Cortex of kidney (tissue), 1 donor: ENCODE measurements at places on chromosomes 2 and 18.

- DNase-seq = no peak
These were observed 135.8 kb downstream of the TAF4B start for GRCh38 chr18:26362021-26362420.

DNA sequence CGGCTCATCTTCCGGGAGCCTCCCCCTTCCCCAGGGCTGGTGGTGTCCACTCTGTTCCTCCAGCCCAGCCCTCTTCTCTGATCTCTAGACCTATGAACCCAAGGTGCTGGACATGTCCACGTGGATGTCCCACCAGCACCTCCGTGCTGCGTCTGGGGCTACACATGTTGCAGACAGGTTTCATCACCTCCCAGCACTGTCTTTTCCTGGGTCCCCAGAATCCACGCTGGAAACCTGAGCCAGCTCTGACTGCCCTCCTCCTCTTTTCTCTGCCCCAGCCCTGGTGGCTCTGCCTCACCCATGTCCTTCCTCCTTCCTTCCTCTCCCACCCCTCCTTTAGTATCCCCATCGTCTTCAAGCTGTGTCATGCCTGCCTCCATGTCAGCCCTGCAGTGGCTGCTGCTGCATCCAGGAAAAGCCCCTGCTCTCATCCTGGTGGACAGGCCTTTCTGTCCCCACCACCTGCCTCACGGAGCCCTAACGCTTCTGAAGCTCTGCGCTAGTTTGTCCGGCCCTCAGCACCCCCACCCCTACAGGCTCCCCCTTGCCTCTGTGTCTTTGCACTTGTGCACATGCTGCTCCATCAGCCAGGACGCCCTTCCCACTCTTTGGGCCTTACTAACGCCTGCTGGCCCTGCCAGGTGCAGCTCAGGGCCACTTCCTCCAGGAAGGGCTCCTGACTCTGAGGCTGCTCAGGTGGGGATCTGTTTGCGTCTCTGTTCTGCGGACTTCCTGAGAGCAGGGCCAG is 105.9 kb downstream of the DYSF start:
- no peak for DNase-seq

DNA sequence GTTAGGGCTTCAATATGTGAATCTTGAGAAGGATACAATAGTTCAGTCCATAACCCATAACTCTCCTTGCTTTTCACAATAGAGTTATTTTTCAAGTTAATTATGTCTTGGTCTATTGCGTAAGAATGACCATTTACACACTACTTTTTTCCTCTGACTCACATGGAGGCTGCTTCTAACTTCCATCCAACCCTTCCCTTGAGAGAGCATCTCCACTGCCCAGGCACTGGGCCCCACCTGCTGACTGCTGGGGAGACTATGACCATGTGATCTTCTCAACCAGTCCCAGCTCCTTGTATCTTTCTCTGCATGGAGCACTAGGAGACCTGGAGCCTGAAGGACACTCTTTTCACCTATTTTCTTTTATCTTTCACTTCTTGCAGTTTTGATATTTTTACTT is 251.5 kb downstream of the GPD2 start:
- DNase-seq = no peak

- DNase-seq = no peak
These were observed 697 bp downstream of the KCMF1 start for GRCh38 chr2:84971510-84972206.

GRCh38 chr2:51401546-51401945 is 369.6 kb upstream of the NRXN1 start:
- no peak for DNase-seq

GRCh38 chr2:40032650-40033319 is 253.7 kb upstream of the THUMPD2 start:
- no peak for DNase-seq

- no peak for DNase-seq
These were observed 206.8 kb downstream of the OTX1 start for GRCh38 chr2:63257473-63257872.

GRCh38 chr2:240983996-240984498 is 14.4 kb upstream of the SNED1 start:
- DNase-seq = no peak

DNA sequence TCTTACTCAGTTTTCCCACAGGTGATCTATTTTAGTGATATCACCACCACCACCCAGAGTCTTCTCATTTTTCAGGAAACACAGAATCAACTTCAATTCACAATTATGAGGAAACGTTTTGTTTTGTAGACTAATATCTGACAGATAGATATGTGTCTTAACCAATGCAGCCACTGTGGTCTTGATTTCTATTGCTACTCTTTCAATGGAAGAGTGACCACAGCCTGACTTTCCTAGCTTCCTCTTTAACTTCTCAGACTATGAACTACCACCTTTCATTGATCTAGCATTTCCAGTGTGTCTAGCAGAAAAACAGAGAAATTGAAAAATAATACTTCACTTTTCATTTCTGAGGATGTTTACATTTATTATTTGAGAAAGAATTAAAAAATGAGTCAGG is 20.5 kb downstream of the ADAM17 start:
- DNase-seq = no peak

- no peak for DNase-seq
These were observed 471.6 kb downstream of the DLGAP1 start for GRCh38 chr18:3983351-3983969.

DNA sequence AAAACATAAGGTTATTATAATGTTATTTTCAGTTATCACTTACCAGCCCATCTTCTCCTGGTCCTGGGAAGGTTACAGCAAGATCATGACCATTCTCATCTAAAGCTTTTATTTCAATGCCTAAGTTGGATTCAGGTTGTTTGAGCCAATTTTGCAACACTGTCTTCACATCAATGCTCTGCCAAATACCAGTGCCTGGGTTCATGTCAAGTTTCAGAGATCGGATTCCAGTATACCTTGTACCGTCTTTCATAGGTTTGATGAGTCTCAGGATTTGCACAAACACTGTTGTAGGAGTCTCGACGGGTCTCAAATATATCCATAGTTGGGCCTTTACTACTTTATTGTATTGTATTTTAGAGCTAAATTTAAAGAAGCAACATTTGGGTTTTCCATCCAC is 2.5 kb downstream of the MSTN start:
- no peak for DNase-seq

DNA sequence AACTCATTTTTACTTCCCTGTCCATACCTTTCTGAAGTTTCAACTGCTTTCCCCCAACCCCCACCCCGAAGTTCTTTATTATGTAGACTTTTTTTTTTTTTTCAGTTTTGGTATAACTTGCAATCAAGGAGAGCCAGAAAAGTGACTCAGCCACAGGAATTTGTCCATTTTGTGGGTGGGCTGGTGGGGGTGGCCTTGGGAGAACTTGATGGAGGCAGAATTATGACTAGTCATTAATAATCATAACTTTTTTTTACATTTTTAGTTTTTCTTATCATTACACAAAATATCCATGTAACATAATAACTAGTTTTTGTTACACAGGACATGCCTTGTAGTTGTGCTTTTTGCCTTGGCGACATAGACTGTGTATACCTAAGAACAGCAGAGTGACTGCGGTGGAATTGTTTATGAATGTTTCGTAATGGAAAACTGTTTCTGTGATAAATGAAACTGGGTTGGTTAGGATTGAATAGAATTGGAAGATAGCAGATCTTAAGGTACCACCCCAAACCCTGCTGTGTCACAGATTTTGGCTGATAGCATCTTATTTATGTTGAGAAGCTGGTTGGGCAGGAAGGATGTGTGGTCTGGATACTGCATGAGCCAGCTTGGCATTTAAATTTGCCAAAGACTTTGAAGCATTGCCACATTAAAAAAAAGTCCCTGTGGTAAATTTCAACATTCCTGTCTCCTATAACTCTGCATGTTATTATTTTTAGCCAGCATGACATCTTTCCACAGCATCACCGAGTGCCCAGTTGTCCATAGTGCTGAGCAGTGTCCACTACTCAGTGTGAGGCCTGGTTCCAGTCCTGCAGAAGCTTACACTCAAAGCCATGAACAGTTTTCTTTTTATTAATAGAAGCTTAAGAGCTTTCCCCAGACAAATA is 30.7 kb downstream of the LYPD6B start:
- no peak for DNase-seq

GRCh38 chr2:141703501-141703900 is 427.3 kb downstream of the LRP1B start:
- no peak for DNase-seq

DNA sequence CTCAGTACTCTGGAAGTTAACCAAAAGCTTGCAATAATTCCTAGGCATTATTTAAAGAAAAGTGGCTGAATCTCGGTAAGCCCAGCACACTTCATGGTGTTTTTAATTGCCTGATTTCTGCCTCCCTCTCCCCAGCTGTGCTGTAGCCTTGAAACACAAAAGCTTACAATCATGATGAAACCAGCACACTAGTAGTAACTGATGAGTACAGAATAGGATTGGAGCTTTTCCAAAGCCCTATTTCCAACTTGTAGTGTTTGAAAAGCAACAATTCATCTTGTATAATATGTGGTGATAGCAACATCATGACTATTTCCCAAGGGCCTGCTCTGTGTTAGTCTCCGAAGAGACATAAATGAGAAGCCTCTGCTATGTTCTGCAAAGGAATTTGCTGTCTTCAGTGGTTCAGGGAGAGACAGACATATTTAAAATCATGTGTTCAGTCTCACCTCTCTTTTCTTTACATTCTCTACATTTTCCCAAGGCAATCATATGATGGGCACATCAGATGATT is 1015.0 kb downstream of the BCL11A start:
- no peak for DNase-seq

- DNase-seq = no peak
These were observed 5.9 kb downstream of the NEUROD1 start for GRCh38 chr2:181674461-181674860.

DNA sequence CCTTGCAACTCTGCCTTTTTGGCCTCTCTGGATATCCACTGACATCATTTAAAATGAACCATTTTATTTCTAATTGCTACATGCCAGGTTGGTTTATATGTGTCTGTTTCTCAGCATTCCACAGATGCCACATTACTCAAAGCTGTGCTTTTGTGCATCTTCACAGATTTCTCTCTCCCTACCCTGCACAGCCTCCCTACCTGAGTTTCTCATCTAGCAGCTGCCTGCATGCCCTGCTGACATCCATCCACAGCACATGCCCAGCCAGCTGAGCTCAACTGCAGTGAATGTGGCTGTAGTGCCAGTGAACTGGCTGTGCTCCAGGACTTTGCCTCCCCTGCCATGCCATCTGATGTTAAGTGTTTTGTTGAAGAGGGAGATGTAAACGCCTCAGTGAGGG is 44.5 kb downstream of the PKP4 start:
- DNase-seq = no peak
